ENCODE measurements at places on chromosomes 3 and 15.

GRCh38 chr3:71573181-71573580 lies 10.3 kb downstream of the FOXP1 start:
- H3K27me3 ChIP-seq: no peaks in the 10 kb centered on the region
- peaks cover 10% of the 10 kb centered on the region for H3K4me1 ChIP-seq
- no peak for DNase-seq
- no peak overlapping the region for H3K4me3 ChIP-seq

DNA sequence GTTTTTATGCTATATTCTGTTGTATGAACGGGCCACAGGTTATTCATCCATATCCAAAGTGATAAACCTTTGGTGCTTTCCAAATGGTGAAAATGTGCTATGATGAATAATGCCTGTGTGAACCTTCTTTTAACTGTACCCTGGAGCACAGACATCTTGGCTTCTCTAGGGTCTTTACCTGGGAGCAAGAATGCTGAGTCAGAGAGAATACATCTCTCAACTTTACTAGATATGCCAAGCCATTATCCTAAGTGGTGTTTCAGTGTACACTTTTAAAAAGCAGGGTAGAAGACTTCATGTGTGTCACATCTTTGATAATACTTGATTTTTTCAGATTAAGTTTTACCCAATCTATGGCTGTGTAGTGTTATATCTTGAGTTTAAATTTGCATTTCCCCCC lies 23.5 kb upstream of the XYLB start:
- peaks cover 8% of the 10 kb centered on the region for H3K36me3 ChIP-seq
- DNase-seq: no peak
- H3K27ac ChIP-seq: no peak overlapping the region
- H3K27me3 ChIP-seq: no peaks in the 10 kb centered on the region
- no peak overlapping the region for H3K4me3 ChIP-seq

- H3K4me3 ChIP-seq: no peak overlapping the region
- H3K4me1 ChIP-seq: peaks cover 5% of the 10 kb centered on the region
- H3K36me3 ChIP-seq: peaks cover 19% of the 10 kb centered on the region
- no peaks in the 10 kb centered on the region for H3K27me3 ChIP-seq
Observed at GRCh38 chr15:100623301-100623700, 20.9 kb downstream of the ASB7 start.

DNA sequence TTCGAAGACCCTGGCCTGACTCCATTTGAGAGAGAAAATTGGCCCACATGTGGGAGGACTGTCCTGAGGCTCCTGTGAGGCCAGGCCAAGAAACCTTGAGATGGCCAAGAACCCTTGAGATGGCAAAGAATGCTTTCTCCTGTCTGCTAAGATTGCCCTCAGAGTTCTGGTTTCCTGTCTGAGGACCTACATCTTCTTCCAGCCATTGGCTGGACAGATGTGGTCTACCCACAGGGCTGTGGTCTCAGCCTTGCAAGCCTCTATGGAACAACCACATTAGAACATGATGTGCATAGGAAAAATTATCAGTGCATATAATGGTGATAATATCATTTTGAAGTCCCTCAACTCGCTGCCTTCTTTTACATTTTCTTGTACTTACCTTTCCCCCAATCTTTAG lies 10.8 kb upstream of the RASA2 start:
- no peaks in the 10 kb centered on the region for H3K36me3 ChIP-seq
- no peaks in the 10 kb centered on the region for H3K27me3 ChIP-seq
- H3K4me1 ChIP-seq: peaks cover 9% of the 10 kb centered on the region
- DNase-seq: no peak

DNA sequence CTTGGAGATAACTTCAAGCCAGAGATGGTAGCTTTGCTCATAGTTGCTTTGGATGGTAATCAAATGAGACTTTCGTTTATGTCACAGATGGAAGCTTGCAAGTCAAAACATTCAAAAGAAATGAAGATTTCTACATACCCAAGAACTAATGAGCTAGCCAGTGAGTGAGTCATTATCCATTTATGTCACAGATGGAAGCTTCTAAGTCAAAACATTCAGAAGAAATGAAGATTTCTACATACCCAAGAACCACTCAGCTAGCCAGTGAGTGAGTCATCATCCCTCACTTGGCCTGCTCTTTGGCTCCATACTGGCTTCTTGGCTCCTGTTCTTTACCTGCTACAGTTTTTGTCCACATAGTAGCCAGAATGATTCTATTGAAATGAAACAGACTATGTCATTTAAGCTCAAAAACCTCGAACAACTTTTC lies 559.8 kb upstream of the CBLB start:
- no peaks in the 10 kb centered on the region for H3K27me3 ChIP-seq
- DNase-seq: peak; percentile 82
- H3K27ac ChIP-seq: no peak overlapping the region
- peaks cover 8% of the 10 kb centered on the region for H3K4me1 ChIP-seq
- no peak overlapping the region for H3K4me3 ChIP-seq

DNA sequence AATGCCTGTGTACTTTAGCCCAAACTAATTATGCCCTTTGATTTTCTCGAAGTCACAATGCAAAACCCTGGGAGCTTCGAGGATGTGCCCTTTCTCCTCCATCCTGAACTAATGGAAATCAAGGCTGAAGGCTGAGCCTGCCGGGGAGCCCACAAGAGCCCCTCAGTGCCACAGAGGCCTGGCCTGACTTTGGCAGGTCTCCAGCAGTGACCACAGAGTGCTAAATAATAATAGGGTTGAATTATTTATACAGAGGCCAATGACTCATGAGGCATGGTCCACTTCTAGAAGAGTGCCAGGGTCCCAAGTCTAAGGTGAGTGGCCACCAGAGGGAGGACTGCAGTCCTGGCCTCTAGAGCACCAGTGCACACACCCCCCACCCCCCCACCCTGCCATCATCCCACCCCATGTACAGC lies 19.1 kb upstream of the GLCE start:
- H3K36me3 ChIP-seq: no peaks in the 10 kb centered on the region
- H3K27me3 ChIP-seq: no peaks in the 10 kb centered on the region
- H3K27ac ChIP-seq: no peak overlapping the region

- peak within 1 kb of the TSS; percentile 83 for H3K27ac ChIP-seq
- DNase-seq: peak; percentile 100
- peak within 1 kb of the TSS; percentile 77 for H3K4me3 ChIP-seq
- peaks cover 33% of the 10 kb centered on the region for H3K4me1 ChIP-seq
- H3K36me3 ChIP-seq: peaks cover 29% of the 10 kb centered on the region
- H3K27me3 ChIP-seq: no peaks in the 10 kb centered on the region
Observed at GRCh38 chr3:150546226-150547044, at the start of the genes EIF2A and SERP1. TSS of gene EIF2A (plus strand) at chr3:150546787. CDS start at chr3:150546803, 16 bp downstream. TSS of gene SERP1 (minus strand) at chr3:150546496. CDS start at chr3:150546135, 361 bp downstream.

- H3K36me3 ChIP-seq: no peaks in the 10 kb centered on the region
- no peak for DNase-seq
- no peak overlapping the region for H3K4me3 ChIP-seq
- H3K4me1 ChIP-seq: no peaks in the 10 kb centered on the region
- H3K27me3 ChIP-seq: 0 out of 2 replicates have a peak, but pooled peaks cover 4% of the 10 kb centered on the region
Observed at GRCh38 chr3:23146163-23146562, 57.0 kb upstream of the UBE2E2 start.

GRCh38 chr15:68765602-68766368 lies 54.9 kb downstream of the ANP32A start:
- H3K4me1 ChIP-seq: peaks cover 6% of the 10 kb centered on the region
- no peak overlapping the region for H3K27ac ChIP-seq
- no peak overlapping the region for H3K4me3 ChIP-seq
- H3K27me3 ChIP-seq: 0 out of 2 replicates have a peak, but pooled peaks cover 3% of the 10 kb centered on the region
- DNase-seq: no peak
- no peaks in the 10 kb centered on the region for H3K36me3 ChIP-seq

GRCh38 chr3:39479701-39480414 lies 12.4 kb downstream of the MOBP start:
- H3K27ac ChIP-seq: no peak overlapping the region
- H3K36me3 ChIP-seq: no peaks in the 10 kb centered on the region
- DNase-seq: no peak
- H3K27me3 ChIP-seq: peaks cover 55% of the 10 kb centered on the region

GRCh38 chr3:177977381-177978158 lies 558.7 kb upstream of the KCNMB2 start:
- no peaks in the 10 kb centered on the region for H3K27me3 ChIP-seq
- H3K27ac ChIP-seq: peak overlapping the region; percentile 86
- peak overlapping the region; percentile 11 for H3K4me3 ChIP-seq
- no peaks in the 10 kb centered on the region for H3K36me3 ChIP-seq

GRCh38 chr3:15151166-15151565 lies 52.2 kb upstream of the RBSN start:
- peak; percentile 45 for DNase-seq
- H3K4me1 ChIP-seq: peaks cover 18% of the 10 kb centered on the region
- no peak overlapping the region for H3K27ac ChIP-seq
- H3K4me3 ChIP-seq: no peak overlapping the region
- H3K27me3 ChIP-seq: peaks cover 42% of the 10 kb centered on the region

DNA sequence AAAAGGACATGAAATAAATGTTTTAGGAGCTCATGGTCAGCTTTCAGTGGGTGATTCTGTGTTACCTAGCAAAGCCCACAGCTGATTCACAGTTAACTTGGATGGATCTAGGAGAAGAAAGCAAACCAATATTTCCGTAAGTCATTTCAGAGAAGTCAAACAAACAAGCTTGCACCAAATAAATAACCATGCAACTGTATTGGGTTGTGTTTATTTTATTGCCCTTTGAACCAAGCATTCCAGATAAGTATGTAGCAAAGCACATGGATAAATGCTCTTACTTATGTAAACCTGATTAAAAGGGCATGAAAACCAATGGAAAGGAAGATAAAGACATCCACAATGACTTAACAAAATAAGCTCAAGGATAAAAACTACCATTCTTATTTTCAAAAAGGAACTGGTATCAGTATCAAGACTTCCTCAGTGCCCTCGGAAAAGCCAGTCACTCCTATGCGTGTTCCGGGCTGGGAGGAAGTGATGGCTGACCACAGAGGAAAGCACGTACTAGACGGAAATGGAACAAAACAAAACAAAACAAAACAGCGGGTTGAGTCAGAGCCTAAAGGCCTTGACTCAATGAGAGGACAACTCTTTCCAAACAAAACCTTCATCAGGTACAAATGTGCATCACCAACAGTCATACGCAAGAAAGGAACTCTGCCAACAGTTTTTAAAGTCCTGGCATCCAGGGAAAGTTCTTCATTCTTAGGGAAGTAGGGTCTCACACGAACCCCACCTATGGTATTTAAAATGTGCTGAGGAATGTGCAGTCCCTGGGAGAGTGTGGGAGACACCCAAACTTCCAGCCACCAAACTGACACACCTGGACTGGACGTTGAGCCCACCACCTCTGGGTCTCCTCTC lies 103.3 kb downstream of the SNRK start:
- H3K4me3 ChIP-seq: peak overlapping the region; percentile 31
- no peaks in the 10 kb centered on the region for H3K36me3 ChIP-seq
- peak; percentile 97 for DNase-seq
- H3K27ac ChIP-seq: peak overlapping the region; percentile 96
- peaks cover 28% of the 10 kb centered on the region for H3K4me1 ChIP-seq

GRCh38 chr15:57784081-57784511 lies 77.6 kb downstream of the POLR2M start:
- peaks cover 4% of the 10 kb centered on the region for H3K4me1 ChIP-seq
- no peak overlapping the region for H3K27ac ChIP-seq
- peaks cover 12% of the 10 kb centered on the region for H3K27me3 ChIP-seq
- no peak overlapping the region for H3K4me3 ChIP-seq
